ENCODE measurements at places on chromosomes 3 and 15.

GRCh38 chr3:181718369-181718768, 6.6 kb downstream of the SOX2 start:
- no peak for DNase-seq

DNA sequence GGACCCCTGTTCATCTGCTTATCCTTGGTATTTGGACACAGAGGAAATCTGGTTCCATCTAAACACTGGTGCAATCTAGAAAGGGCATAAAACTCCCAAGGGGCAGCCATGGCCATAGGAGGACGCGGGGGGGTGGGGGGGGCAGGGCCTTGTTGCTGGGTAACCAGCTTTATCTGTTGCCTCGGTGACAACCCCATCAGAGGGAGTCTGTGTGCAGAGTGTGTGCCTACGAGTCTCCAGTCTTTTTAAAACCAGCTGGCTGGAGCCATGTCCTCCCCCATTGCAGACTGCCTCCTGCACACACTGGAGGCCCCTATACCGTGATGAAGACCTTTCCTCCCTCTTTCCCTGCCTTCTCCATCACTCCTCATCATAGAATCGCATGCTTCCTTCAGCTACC, 26.4 kb upstream of the CORO2B start:
- DNase-seq = no peak

DNA sequence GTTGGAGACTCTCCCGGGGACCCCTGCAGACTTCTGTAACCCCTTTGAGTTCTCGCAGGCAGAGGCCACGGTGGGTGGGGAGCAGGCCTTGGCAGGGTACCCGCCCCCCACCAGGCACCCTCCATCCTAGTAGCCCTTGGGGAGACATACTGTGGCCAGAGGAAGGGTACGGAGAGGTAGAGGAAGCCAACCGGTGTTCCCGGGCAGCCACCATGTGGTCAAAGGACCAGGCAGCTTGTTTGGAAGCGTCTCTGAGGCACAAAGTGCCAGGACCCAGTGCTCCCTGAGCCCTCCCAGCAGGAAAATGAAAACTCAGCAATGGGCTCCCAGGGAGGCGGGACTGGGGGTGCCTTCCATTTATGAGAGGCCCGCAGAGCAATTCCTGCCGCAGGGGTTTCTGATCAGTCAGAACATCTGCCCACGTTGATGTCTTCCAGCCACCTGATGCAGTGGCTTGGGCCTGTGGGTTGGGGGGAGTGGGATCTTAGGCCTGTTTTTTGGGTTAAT, 53.0 kb upstream of the CGNL1 start:
- DNase-seq = peak; percentile 8

GRCh38 chr3:141228395-141228794, 3.2 kb upstream of the PXYLP1 start:
- no peak for DNase-seq

- no peak for DNase-seq
Observed at GRCh38 chr3:139310474-139310933, 33.3 kb upstream of the MRPS22 start.

DNA sequence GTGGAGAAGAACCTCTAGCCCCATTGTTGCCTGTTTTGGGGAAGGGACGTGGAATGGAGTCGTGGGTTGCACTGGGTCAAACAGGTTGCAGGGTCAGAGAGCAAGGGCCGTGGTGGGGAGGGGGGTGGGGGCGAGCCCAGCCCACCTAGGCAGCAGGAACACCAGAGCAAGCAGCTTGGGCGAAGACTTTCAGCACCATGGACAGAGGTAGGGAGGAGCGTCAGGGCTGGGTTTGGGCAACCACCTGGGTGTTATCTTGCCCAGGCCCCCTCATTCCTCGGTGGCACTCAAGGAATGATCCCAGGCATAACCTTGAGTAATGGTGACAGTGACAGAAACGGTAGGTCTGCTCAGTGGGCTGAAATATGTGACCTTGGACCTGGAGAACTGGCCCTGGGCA, 45.9 kb upstream of the TMEM115 start:
- DNase-seq = no peak

DNA sequence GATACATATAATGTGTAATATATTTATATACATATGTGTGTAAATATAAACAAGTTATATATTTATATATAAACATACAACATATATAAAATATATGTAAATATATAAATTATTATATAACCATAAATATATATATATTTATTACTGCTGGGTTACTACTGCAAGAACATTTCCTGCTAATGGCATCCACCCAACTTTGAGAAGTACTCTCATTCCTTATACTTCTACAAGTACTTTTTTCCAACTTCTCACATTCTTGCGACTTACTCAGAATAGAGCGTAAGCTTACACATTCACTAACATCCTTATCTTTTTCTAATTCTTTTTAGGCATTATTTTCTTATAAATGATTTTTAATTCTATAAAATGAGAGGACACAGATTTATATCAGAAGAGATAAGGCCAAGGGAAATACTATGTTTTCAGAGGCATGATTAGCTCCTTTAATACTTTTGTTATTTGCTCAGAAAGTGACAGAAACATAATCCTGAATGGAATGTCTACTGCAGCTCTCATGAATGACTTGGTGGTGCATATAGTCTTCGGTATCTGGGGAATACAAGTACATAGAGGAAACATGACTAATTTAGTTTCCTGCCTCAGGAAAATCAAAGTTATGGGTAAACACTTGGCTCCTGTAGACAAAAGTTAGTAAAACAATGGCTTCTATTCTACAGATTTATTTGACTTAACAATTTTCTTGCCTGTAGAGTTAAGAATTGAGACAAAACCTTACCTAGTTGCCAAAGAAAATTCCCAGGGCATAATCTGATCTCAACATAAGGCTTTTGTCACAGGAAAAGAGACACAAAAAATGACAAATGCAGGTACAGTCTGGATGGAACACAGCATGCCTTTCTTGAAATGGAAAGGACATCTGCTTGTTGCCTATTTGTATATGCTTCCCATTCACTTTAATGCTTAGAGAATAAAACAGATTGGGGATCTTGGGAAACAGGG, 453.9 kb downstream of the SQOR start:
- no peak for DNase-seq

DNA sequence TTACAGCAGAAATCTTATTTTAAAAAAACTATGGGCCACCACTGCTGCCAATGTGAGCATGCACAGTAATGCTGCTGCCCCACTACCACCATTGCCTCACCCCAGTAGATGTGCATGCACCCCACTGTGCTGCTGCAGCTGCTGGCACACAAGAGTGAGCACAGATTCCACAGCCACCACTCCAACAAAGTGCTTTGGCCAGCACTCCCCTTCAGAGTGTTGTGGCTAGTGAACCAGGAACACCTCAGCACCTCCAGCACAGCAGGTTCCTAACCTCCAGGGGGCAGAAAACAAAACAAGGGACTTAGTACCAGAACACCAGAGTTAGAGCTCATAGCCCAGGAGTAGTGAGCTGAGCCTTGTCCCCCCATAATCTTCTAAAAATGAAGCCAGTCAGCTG, 629.6 kb downstream of the PYDC2 start:
- no peak for DNase-seq

DNA sequence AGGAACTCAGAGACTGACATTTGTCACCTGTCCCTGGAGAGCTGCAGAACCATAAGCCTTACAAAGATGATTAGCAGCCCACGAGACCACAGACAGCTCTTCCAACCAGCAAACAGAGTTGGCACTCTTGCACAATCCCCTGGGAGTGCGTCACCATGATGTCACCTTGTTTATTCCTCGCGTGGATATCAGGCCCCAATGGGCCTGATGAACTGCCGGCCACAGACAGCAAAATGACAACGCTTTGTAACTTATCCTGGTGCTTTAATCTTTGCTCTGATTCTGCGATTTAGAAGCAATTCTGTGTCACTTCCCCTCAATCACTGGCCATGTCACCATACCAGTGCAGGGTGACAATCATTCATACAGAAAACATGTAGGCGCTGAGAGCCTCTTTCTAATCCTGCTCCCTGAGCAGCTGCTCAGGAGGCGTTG, 89.2 kb downstream of the TAMM41 start:
- DNase-seq = no peak

DNA sequence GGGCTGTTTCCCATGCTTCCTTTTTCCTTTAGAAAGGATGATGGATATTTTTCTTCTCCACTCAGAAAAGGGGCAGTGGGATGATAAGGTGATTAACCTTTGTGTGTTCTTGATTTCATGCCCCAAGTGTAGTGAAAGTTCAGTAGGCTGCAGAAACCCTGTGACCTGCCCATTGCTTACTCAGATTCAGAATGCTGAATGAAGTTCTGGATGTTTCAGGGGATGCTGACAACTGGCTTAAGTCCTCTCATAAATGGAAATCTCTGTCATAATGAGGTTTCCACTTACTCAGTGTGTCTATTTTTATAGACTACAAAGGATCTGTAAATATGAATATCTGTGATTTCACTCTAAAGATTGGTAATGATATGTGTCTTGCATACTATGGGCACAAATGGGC, 471.3 kb upstream of the TPRG1 start:
- no peak for DNase-seq

DNA sequence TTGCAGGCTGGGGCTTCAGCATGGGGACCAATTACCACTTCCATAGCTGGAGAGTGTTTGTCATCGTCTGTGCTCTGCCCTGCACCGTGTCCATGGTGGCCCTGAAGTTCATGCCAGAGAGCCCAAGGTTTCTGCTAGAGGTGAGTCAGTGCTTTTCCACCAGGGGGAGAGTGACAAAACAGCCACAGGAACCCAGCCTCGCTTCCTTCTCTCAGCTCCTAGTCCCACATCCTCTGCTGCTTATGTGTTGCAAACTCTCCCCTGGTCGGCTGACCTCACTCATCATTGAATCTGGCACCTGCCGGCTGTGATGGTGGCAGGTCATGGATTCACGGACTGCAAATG, 158.3 kb downstream of the SV2B start:
- DNase-seq = no peak

- no peak for DNase-seq
Observed at GRCh38 chr3:3031326-3031725, 78.8 kb downstream of the IL5RA start.

DNA sequence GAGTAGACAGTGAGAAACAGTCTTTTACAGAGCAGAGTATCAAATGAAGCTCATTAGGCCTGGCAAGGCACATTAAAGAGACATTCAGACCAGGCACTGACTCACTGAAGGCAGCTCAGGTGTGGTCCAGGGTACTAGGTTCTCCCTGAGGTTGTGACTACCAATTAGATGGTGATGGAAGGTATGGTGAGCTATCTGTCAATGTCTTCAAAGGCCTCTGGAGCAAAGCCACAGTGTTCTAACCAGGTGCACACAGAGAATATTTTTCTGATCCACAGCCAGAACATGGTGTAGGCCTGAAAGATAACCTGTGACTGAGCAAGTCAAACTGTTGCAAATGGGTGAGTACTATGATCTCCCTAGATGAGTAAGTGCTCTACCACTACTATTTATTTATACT, 51.5 kb downstream of the EOMES start:
- no peak for DNase-seq

DNA sequence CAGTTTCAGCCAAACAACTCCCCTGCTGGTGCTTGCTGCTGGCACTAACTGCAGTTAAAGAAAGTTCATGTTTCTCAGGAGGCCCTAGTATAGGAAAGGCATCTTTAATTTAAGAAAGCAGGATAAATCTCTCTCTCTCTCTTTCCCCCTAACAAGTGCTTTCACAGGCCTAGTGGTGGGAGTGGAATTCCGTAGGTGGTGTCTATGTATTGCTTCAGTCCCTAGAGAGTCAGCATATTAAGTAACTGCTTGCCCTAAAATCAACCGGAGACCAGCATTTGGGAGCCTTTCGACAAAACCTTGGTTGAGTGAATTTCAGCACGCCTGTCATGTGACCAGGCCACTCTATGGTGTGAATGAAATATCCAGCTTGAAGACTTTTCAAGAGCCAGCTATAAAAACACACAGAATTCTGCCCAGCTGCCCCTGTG, 169.2 kb upstream of the TGFBR2 start:
- no peak for DNase-seq

GRCh38 chr3:50233176-50233575, 2.8 kb upstream of the GNAI2 start:
- DNase-seq = no peak

- no peak for DNase-seq
Observed at GRCh38 chr3:163508206-163508605, 1570.1 kb downstream of the SI start.

- DNase-seq = no peak
Observed at GRCh38 chr3:43676441-43676840, 14.3 kb upstream of the ABHD5 start.

- no peak for DNase-seq
Observed at GRCh38 chr3:74445541-74445940, 168.9 kb downstream of the CNTN3 start.

DNA sequence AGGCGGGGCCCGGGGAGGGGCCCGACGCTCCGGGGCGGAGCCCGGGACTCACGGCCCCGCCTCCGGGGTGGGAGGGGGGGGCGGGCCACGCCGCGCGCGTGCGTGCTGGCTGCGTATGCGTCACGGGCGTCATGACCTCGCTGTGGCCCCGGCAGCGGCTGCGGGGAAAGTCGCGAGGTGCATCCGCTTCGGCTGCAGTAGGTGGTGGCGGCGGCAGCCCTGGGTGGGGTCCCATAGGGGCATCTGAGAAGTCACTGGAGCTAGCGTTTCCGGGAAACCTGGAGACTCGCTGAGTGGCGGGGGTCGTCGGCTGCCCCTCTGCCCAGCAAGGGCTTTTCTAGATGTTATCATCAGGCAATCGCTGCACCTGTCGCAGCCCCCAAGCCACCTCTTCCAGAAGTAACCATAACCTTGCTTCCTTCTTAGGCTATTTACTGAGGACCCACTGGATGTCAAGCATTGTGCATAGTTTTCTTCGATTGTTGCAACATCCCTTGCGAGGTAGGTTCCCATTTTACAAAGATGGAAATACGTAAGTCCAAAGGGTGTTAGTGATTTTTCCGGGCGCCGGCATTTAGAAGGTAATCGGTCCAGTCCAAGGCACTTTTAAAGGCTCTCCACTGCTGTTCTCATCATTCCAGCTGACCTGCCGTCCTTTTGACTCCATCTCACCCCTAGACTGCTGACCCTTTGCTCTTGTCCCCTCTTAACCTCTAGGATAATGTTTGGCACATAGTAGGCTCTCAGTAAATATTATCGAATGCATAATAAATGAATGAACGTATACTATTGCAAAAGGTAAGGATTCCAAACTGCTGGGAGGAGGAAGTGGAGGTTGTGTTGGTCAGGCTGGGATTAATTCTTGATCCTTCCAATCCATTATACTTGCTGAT, at the start of gene GDPGP1:
Gene GDPGP1, plus strand, starts transcription at position 114 of the 893 bp plus-strand sequence. CDS start 6,700 bp downstream, outside the sequence.
- DNase-seq = no peak

Measured in left ventricle myocardium inferior (tissue), 1 donor.